ENCODE measurements at places on chromosomes 5 and 9.

DNA sequence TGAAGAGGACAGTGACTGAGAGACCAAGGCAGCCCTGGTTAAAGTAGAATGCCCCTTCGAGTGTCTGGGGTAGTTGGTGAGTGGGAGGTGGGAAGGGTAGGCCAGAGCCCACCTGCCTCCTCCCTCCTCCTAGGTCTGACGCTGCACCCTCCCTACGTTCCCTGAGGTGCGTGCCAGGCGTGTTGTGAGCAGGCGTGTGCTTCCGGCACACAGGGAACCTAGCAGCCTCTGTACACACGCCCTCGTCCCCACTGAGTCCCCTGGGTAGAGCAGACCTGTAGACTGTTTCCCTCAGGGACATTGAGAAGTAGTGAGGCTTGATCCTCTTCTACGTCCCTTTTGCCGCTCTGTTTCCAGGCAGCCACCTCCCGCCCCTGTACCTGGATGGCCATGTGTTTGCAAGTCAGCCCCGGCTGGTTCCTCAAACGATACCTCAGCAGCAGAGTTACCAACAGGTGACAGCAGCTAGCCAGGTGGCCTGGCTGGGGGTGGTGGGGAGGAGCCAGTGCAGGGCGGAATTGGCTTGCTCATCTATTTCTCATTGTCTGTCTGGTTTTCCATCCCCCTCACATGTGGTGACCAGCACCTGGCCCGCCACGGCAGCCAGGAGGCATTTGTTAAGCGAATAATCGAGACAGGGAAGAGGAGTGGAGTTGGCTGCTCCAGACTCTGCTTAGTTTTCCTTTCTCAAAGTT is 16.8 kb upstream of the POMT1 start:
- no peak for DNase-seq

- DNase-seq, result peak; percentile 80
Observed at GRCh38 chr5:43649256-43649655, 46.3 kb downstream of the NNT start.

GRCh38 chr5:79263290-79263689 is 27.4 kb downstream of the JMY start:
- no peak for DNase-seq

- no peak for DNase-seq
Observed at GRCh38 chr9:106358331-106358730, 504.6 kb upstream of the ZNF462 start.

- DNase-seq, result no peak
Observed at GRCh38 chr9:98974554-98974953, 30.8 kb downstream of the COL15A1 start.

- DNase-seq, result peak; percentile 30
Observed at GRCh38 chr5:86917117-86917579, 299.4 kb downstream of the COX7C start.

- DNase-seq, result peak; percentile 38
Observed at GRCh38 chr9:77649109-77649812, 1.1 kb upstream of the GNA14 start.

- DNase-seq, result peak; percentile 30
Observed at GRCh38 chr9:109652971-109653370, 127.0 kb upstream of the PALM2AKAP2 start.

GRCh38 chr9:125630436-125630835 is 76.6 kb downstream of the MAPKAP1 start:
- peak; percentile 56 for DNase-seq

DNA sequence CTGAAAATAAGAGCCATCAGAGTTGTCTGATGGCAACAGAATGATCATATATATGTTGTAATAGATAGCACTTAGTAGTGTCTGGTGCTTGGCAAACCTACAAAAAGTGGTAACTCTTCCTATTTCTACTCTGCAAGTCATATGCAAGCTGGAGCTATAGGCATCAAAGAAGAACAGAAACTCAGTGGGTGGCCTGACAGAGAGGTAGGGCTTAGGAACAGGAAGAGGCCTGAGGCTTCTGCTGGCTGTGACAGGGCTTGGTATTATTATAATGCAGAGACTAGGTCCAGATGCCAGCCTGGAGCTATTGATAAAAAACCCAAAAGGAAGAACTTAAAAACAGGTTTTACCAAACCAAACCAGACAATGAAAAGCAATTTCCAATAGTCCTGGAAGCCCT is 4.4 kb upstream of the DIAPH1 start:
- no peak for DNase-seq

DNA sequence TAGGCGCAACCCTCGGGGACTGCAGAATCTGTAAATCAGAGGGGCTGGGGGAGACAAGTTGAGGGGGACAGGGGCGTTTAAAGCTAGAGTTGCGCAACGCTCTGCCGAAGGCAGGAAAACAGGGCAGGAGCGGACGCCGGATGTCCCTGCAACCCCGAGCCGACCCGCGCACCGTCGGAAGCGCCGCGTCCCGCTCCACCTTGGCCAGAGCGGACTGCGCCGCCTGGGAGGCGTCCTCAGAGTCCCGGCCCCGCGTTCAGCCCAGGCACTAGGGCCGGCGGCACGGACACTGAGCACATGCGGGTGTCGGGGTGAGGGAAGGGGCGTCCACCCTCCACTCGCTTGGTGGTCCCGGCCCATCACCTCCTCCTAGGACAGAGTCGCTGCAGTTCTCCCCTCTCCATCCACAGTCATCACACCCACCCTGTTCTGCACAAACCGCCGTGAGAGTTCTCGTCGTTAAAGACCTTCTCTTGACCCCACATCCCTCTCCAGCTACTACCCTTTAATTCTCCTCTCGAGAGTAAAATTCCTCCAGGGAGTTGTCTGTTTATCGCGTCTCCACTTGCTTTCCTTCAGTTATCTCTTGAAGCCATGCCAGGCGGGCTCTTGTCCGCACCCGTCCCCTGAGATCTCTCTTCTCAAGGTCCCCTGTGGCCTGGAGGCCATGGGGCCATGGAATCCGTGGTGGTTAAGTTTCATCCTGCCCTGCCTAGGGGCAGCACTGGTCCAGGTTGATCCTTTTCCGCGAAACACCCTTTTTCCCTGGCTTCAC is 796 bp upstream of the PDLIM7 start:
- no peak for DNase-seq

- no peak for DNase-seq
Observed at GRCh38 chr5:1524481-1524798, 680 bp upstream of the LPCAT1 start.

- no peak for DNase-seq
Observed at GRCh38 chr5:142056816-142057696, 44.2 kb upstream of the GNPDA1 start.

DNA sequence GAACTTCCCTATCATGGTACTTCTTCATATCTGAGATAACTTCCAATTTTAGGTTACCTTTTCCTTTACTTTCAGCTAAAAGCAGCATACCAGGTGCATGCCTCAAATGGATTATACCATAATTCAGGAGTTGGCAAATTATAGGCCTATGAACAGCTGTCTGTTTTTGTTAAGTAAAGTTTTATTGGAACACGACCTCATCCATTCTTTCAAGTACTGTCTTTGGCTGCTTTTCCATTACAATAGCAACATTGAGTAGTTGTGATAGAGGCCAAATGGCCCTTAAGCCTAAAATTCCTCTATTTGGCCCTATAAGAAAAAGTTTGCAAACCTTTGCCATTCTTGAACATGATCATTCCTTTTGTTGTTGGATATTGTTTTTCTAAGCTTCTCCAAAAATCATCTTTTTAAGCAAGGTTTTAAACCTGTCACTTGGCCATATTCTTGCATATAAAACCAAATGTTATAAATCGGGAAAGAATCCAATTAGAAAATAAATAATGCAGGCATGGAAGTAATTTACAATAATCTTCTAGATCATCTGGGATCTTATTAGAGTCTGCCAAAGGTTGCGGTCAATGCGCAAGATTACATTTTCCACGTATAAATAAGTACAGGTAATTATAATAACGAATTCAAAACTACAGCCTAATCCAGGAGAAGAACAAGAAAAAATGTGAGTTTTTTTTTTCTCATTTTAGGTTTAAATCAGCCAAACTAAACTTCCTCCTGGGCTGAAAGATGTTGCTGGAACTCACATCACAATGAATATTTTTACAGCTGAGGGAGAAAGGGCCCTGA is 226.5 kb upstream of the ANKRD55 start:
- no peak for DNase-seq

- no peak for DNase-seq
Observed at GRCh38 chr5:88888848-88889188, 5.8 kb upstream of the MEF2C start.

DNA sequence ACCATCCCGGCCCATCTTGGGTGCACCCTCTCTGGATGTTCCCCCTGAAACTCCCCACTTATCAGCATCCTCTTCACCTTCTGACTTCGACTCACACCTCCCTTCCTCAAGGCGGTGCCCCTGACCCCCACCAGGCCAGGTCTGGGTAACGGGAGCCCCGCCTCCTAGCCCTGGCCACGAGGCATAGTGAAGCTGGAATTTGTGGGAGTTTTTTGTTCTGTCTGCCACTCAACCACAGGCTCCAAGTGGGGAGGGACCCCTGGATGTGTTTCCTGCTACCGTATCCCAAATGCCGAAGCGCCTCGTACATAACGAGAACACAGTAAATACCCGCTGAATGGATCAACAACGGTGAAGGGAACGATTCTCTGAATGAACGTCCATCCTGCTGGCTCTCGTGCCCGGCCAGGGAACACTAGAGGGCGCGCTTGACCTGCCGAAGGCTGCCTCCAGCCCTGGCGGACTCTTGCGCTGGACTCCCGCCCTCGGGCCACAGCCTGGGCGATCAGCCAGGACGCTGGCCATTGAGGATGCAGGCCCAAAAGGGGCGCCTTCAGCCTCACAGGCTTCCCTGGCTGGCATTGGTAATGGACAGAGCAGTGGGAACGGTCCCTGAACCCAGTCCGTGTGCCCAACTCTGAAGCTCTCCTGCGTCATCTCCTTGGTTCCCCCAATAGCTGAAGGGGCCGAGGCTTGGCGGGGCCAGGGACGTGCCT is 47.3 kb upstream of the PHYKPL start:
- DNase-seq, result peak; percentile 25

DNA sequence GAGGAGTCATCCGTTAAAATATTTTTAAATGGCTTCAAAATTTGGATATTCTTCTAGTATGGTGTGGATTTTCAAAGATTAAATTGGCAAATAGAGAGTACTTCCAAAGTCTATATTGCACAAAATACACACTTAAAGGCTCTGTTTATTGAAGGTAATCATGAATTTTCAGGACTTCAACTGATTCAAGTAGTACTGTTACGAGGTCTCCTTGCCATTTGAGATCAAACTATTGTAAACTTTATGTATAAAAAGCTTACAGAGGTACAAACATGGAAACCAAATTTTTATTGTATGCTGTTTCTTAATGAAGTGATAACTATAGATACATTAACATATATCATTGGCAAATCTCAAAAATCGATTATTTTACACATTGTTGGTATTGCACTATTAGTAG is 2.5 kb downstream of the ERBIN start:
- no peak for DNase-seq

GRCh38 chr9:79152306-79152705 is 419.5 kb upstream of the TLE4 start:
- no peak for DNase-seq

GRCh38 chr9:137685035-137685740 is 66.4 kb downstream of the EHMT1 start:
- DNase-seq, result peak; percentile 44

GRCh38 chr9:95667789-95668188 is 151.0 kb upstream of the PTCH1 start:
- no peak for DNase-seq

DNA sequence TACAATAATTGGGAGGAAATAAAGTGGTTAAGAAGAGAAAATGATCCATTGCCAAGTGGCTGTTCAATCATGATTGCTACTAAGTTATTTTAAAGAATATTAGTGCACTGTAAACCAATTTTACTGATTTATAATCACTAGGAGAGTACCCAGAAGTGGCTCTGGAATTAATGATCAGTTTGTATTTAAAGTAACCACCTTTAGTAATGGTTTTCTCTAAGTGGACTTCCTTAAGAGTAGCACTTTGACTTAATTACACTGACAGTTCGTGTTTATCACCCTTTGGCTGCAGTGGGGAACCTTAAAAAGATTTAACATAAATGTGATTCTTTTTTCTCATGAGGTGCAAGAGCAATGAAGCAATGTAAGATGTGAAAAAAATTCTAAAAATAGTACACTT is 310.8 kb downstream of the CDH12 start:
- DNase-seq, result no peak

GRCh38 chr5:135195270-135195608 is 161.2 kb upstream of the PITX1 start:
- DNase-seq, result no peak

- no peak for DNase-seq
Observed at GRCh38 chr5:10652151-10652550, 88.3 kb downstream of the ANKRD33B start.

GRCh38 chr5:37837414-37838032 is 2.3 kb downstream of the GDNF start:
- DNase-seq, result peak; percentile 65

DNA sequence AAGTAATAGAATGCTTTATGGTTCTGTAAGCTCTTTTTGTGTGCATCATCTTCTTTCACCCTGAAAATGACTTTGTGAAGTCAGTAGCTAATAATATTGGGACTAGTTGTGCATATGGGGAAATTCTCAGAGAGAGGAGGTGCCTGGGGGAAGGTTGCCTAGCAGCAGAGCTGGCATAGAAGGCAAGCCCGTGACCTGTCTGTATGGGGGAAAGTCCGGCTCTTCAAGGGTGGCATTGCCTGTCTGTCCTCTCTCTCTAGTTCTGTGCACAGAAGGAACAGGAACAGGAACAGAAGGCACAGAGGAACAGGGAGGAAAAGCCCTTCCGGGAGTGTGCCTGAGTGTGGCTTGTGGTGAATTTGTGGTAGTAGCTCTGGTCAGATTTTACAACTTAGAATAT is 33.1 kb downstream of the SH3GL2 start:
- DNase-seq, result no peak

GRCh38 chr5:154332451-154332850 is 113.3 kb upstream of the SAP30L start:
- no peak for DNase-seq

DNA sequence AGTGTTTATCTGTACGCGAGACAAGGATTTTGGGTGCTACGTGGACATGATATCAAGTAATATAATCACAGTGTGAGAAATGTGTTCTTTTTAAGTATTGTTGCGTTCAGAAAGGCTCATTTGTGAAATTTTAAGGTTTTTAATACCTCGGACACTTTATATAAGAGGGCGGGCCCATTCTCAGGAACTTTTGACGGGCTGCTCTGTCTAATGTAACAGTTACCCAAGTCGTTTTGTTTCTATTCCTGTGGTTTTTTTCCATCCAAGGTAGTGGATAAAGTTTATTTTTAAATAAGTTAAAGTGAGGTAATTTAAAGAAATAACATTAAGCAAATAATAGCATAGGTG is 525 bp downstream of the SRP19 start:
- no peak for DNase-seq

All from amniotic epithelial cell (primary cell).